ENCODE measurements at places on chromosomes 6 and 20.

- DNase-seq, result no peak
Measured at GRCh38 chr20:37971561-37972127, 61.6 kb downstream of the TTI1 start.

GRCh38 chr20:58228484-58229197 is at the start of gene ANKRD60:
Gene ANKRD60, minus strand, starts transcription at chr20:58228653. Its CDS starts 0 bp downstream, at chr20:58228653.
- peak; percentile 20 for DNase-seq

- DNase-seq, result no peak
Measured at GRCh38 chr20:64116016-64116415, 8.7 kb upstream of the NPBWR2 start.

DNA sequence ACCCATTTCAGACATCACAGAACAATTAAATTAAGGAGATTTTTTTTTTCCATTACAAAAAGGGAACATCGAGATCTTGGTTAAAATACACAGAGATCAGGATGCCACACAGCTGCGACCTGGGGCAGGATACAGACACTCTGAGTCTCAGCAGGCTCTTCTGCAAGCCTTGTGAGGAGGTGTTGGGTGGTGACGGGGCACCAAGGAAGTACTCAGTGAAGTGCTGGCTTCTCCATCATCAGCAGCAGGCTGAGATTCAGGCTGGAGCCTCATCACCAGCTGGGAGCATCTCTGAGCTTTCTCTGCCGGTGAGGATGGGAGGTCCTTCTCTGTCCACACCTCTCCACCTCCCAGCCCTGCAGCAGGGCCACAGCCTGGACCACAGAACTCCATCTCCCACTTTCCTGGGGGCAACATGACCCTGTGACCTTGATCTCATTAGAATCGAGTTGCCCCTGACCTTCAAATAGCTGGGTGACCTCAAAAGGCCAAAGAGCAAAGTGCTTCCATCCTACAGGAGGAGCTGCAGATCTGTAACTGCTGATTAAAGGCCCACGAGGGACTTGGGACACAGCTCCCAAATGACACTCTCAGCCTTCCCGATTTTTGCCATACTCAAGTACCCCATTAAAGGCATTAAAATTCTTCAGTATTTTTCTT is 16.0 kb downstream of the PMEPA1 start:
- DNase-seq, result no peak

GRCh38 chr20:57372581-57373350 is 18.4 kb upstream of the RBM38 start:
- DNase-seq, result no peak

GRCh38 chr20:62288535-62289105 is 14.2 kb upstream of the ADRM1 start:
- DNase-seq, result no peak

DNA sequence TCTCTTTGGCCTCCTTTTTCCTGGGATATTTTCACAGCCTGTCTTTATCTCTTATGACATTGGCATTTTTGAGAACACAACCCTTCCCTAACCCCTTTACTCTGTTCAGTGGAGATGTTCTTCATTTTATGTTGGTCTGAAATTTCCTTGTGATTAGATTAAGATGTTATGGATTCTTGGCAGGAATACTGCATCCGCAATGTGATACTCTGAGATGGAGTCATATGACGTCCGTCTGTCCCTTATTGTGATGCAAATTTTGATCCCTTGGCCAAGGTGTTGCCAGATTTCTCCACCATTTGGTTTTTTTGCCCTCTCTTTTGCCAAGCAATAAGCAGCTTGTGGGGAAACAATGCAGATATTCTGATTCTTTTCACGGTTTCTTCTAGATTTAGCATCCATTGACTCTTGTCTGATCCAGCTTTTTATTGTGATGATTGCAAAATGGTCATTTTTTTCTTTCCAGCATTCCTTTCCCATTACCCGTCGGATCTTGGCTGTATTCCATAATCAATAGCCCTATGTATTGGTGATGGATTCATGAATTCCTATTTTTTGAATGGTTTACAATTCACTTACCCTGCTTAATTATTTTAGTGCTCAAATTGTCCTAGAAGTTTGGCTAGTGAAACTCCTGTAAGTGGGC is 85.1 kb downstream of the NCOA3 start:
- no peak for DNase-seq

- peak; percentile 30 for DNase-seq
Measured at GRCh38 chr6:490251-491037, 98.9 kb downstream of the IRF4 start.

- DNase-seq, result no peak
Measured at GRCh38 chr20:64265201-64265600, 9.7 kb downstream of the PCMTD2 start.

- DNase-seq, result no peak
Measured at GRCh38 chr6:82033631-82034211, 213.8 kb downstream of the IBTK start.

DNA sequence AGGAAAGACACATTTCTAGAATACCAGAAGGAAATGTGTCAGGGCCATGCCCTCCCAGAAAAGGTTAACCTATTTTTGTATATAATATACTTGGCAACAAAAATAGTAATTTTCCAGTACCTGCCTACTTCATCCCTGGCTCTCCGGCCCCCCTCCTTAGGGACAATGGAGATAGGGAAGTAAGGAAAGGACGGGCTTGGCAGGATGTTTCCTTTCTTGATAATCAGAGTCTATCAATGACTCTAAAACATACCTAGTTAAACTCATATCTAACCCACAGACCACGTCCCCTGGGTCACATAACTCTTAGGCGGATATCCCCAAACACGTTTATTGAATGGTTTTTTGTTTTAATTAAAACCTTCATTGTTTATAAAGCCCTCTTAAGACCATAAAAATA is 11.8 kb downstream of the UQCC2 start:
- DNase-seq, result no peak

DNA sequence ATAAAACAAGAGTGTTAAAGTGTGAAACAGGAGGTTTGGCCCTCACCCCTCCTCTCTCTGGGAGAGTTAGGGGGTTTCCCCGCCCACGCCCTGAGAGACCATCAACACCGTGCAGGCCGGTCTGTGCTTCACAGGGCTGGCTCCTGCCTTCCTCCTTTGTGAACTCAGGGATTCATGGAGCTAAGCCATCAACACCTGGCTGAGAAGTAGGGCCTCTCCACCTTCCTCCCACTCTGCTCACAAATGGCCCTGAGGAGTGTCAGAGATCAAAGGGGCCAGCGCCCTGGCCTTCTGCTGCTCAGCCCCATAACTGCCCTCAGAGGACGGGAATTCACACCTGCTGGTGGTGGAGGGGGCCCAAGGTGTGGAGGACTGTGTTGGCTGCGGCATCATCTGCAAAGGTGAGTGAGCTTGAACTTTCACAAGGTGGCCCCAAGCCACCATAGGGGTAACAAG is 88.6 kb downstream of the PSMB1 start:
- DNase-seq, result no peak

GRCh38 chr6:35310265-35310831 is 12.7 kb downstream of the DEF6 start:
- peak; percentile 57 for DNase-seq

- no peak for DNase-seq
Measured at GRCh38 chr6:120083186-120083585, 733.6 kb upstream of the MAN1A1 start.

GRCh38 chr6:5762561-5762968 is 244.2 kb downstream of the NRN1 start:
- DNase-seq, result no peak
